ENCODE measurements at places on chromosomes 4 and X.

- no peak for DNase-seq
Measured at GRCh38 chr4:36281384-36282106, at the start of gene DTHD1. Gene DTHD1 (plus strand): TSS chr4:36281616. CDS start chr4:36281759, 143 bp downstream.

GRCh38 chr4:87716371-87717265, 66.5 kb downstream of the DMP1 start:
- DNase-seq: no peak

- no peak for DNase-seq
Measured at GRCh38 chrX:153728095-153728494, 3.4 kb downstream of the ABCD1 start.

GRCh38 chr4:73836373-73837279, at the start of gene CXCL6:
Gene CXCL6 (plus strand): TSS chr4:73836678. CDS start chr4:73836751, 73 bp downstream.
- DNase-seq: no peak

DNA sequence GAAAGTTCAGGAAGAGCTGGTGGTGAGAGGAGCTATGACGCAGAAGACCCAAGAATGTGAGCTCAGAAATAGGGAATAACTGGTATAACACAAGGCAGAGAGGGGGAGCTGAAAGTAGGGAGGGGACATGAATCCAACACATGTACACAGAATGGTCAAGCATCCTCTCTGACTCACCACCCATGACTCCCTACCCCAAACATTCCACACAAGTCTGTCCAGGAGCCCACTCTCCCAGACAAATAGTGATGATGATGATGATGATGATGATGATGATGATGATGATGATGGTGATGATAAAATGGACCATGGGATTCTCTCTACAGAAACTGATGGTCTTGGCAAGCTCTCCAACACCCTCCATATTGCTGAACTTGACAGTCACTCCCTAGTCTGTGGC, 46.4 kb downstream of the NAT8L start:
- DNase-seq: no peak

- DNase-seq: no peak
Measured at GRCh38 chr4:122909683-122910082, 12.7 kb downstream of the NUDT6 start.

- DNase-seq: no peak
Measured at GRCh38 chr4:24573582-24573981, 10.8 kb downstream of the DHX15 start.

DNA sequence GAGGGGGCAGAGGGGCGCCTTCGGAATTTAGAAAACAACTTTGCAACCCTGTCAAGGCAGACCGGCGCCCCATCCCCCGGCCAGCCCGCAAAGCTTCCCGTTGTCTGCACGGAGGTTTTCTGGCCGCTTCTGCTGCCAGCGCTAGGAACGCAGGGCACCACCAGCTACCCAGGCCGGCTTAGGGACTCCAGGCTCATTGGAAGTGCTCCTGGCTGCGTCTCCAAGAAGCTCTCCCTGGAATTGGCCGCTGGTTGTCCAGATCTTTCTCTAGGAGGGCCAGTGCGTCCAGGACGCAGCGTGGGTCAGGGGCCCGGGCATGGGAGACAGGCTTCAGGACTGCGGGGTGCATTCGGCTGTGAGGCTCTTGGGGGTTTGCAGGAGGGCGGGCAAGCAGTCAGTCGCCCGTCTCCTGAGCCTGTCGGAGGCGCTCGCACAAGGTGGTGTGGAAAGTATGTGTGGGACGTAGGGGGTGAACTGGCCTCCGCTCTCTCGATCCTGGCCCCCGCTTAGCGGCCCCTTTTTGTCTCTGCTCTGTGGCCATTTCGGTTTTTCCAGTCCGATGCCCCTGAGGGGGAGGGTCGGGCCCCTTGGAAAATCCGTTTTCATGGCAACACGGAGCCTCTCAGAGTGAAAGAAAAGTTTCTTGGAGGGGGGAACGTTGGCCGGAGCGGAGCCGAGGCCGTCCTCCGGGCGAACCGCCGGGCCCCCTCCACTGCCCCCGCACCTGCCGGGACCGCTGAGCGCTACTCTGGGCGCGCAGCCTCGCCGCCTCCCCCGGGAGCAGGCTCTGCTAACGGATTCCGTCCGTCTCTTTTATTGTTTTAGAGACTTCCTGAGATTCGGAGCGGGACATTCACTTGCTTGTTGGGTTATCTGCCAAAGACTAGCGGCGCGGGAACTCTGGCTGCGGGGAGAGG, 810 bp upstream of the SOX3 start:
- no peak for DNase-seq

GRCh38 chr4:76702440-76703122, 195.4 kb downstream of the SOWAHB start:
- no peak for DNase-seq

DNA sequence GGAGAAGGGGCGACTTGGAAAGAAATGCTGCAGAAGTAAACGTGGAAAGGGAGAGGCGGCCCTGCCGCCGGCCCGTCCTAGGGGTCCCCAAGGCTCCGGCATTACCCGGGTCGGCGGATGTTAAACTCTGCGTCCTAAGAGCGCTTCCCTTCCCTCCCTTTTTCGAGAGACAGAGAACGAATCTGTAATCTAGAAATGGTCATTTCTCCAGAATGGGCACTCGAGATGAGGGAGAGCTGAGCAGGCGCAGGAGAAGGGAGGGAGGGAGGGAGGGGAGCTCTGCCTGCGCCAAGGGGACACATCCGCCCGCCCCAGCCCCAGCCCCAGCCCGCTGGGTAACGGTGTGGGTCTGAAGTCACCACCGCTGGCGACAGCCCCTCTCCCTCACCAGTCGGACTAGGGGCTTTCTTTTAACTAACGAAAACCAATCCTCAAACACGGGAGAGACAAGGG, 1.7 kb downstream of the HCFC1 start:
- DNase-seq: no peak

DNA sequence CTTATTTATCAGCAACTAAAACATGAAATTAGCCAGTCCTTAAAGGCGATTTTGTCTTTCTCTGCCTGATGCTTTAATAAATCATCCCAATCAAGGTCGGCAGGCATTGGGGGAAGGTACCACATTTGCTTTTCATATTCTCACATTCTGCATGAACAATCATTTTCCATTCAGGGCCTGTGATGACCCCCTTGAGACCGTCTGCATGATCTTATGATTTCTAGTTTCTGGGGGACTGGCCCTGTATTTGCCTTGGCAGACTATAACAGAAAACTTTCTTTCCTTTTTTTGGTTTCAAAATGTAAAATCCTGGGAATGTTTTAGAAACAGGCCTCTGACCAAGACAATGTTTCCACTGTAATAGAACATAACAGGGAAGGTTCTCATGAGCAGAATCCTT, 296.8 kb downstream of the IDS start:
- DNase-seq: no peak

DNA sequence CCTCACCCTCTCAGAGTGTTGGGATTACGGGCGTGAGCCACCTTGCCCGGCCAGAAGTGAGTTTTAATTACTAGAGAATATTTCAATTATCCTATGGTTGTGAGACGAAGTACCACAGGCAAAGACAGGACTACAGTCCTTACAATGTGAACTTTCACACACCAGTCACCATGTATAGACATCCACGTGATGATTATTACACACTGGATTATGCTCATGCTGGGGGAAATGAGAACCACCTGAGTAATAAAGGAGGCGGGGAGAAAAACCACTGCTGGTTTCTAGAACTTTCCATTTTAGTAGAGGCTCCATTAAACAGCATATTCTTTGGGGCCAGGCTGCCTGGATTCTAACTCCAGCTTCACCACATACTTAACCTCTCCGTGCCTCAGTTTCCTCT, 42.5 kb upstream of the TLR2 start:
- DNase-seq: no peak

DNA sequence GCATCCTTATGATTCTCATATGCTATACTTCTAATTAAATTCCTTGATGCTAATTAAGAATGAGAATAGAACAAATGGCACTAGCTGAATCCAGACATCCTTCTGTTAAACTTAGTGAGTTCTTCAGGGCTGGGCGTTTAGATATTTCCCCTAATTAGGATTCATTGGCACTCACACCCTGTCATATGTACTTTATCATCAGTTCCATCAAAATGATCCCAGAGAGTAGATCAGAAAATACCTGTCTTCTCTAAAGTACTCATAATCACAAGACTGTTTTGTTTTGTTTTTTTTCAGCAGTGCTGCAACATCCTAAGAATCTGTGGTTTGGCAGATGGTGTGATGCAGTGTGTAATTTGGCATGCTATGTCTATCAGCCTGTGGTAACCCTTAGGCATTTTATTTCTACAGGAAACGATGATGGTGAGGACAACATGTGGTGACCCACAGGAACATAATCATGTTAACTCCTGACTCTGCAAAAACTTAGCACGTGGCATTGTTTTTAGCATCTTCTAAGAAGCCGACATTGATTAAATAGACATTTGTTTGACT, 2528.4 kb downstream of the ARAP2 start:
- DNase-seq: no peak

DNA sequence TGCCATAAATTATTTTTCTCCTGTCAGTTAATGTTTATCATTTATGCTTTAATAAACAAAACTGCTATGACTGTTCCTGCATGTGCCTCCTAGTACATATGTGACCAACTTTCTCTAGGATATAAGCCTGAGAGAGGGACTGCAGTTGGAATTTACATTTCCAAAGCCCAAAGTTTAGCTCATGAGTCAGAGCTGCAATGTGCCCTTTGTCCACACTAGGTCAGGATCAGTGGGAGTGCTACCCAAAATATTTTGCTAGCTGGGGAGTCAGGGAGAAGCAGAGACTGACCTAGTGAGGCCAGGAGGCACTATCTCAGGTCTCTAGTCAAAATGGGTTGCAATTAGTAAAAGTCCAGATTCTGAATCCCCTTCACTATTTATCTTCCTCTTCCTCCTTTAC, 92.7 kb downstream of the AR start:
- DNase-seq: no peak

GRCh38 chrX:23803931-23804381, 21.0 kb downstream of the SAT1 start:
- no peak for DNase-seq

- no peak for DNase-seq
Measured at GRCh38 chr4:6498511-6499237, 26.3 kb upstream of the PPP2R2C start.

- DNase-seq: peak; percentile 6
Measured at GRCh38 chrX:96372313-96373046, 312.2 kb upstream of the DIAPH2 start.

DNA sequence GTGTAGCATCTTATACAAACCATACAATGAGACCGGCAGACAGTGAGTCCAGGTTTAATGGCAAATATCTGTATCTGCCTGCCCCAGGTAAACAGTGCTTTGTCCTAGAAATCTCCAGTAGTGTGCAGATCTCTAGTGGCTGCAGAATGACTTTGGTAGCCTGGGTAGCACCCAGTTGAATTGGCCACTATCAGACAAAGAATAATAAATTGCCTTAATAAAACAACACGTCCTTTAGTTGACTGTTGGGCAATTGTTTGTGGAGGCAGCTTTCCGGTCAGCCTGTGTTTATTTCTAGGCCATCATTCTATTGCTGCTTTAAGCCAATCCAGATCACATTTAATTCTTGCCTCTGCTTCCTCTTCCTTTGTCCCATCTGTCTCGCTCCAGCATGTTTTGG, 52.5 kb downstream of the SNX25 start:
- no peak for DNase-seq

GRCh38 chr4:23388699-23389395, 501.0 kb downstream of the PPARGC1A start:
- no peak for DNase-seq

DNA sequence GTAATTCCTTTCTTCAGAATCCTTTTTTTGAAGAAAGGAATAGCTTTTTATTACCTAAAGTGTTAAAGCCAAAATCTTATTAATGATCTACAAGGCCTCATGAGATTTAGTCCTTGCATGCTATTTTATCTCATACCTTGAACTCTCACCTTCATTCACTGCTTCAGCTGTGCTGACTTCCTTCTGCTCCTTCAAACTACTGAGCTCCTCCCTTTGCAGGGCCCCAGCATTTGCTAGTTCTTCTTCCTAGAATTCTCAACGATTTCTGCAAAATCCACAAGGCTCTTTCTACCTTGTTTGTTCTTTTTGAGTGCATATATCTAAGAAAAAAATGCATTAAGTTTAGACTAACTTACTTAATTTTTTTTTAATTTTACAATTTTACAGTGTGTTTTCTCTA, 619.5 kb downstream of the EPHA5 start:
- DNase-seq: no peak

DNA sequence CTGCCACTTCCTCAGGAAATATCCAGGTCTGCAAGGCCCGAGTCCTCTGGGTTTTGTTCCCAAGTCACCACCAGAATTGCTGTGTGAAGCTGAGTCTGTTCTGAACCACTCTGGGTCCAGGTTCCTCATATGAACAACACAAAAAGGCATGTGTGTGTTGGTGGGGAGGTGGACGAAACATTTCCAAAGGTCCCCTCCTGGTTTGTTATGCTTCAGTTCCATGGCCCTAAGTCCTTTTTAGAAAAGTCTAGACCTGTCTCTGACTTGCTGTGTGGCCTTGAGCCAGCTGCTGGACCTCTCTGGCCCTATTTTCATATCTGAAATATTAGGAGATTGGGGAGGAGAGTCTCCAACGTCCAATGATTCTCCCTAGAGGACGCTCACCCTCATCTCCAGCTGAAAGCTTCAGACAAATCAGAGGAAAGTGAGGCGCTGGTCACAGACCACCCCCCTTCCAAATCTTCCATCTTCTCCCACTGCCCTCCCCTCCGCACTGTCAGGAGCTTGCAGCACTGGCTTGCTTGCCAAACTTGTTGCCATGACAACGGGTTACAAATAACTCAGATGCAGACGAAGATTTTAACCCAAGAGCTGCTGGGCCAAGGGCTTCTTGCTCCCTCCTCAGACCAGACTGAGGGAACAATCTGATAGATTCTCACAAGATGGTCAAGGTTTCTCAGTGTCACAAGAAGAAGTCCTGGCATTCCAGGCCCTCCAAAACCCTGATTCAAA, 64.5 kb downstream of the SMC1A start:
- DNase-seq: no peak

DNA sequence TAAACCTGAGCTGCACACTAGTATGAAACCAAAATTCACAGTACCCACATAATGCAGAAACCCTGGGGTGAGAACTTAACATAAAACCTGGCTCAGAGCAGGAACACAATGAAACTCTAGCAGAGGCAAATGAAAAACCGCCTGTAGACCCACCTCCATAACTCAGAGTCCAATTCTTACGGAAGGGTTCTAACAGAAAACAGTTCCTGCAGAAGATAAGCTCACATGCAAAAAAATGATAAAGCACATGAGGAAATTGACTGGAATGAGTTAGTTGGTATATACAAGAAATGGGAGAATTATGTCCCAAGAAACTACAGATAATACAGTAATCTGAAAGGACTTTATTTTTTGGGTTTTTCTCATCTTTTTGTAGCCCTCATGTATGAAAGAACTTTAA, 14.7 kb downstream of the RTL9 start:
- DNase-seq: no peak

DNA sequence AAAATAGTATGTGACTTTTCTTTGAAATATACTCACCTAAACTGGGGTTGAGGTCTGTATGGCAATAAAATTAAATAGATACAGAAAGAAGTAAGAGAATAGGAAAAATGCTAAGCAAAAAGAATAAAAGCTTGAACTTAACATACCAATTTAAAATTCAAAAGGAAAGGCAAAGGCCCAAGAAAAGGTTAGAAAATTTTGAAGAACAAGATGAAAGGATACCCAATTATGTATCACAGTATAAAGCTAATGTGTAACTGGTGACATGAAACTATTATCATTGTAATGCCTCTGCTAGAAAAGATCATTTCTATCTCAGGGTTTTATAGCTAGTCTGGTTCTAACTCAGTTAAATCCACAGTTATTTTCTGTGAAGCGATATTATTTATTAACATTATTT, 99.1 kb downstream of the PDLIM5 start:
- no peak for DNase-seq

- DNase-seq: no peak
Measured at GRCh38 chr4:80070880-80071603, 2.0 kb downstream of the ANTXR2 start.
